ENCODE measurements at places on chromosomes 16 and 17.

DNA sequence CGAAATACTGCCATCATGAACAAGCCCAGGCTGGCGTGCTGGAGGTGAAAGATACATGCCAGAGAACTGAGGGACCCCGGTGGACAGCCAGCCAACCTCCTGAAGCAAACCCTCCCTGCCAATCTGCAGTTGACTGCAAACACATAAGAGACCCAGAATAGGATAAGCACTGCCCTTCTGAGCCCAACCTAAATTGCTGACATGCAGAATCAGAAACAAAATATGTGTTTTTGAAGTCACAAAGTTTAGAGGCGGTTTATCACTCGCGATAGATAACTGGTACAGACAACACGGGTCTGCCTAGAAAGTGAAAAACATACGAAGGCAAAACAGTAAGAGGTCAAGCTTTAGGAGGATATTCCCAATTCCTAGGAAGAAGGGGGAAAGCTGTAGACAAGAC is 14.6 kb downstream of the TOX3 start:
- no peak for DNase-seq

- no peak for DNase-seq
These were observed 44.5 kb downstream of the ZNRF1 start for GRCh38 chr16:75043175-75043895.

- no peak for DNase-seq
These were observed 1.1 kb downstream of the TCAP start for GRCh38 chr17:39666231-39666600.

DNA sequence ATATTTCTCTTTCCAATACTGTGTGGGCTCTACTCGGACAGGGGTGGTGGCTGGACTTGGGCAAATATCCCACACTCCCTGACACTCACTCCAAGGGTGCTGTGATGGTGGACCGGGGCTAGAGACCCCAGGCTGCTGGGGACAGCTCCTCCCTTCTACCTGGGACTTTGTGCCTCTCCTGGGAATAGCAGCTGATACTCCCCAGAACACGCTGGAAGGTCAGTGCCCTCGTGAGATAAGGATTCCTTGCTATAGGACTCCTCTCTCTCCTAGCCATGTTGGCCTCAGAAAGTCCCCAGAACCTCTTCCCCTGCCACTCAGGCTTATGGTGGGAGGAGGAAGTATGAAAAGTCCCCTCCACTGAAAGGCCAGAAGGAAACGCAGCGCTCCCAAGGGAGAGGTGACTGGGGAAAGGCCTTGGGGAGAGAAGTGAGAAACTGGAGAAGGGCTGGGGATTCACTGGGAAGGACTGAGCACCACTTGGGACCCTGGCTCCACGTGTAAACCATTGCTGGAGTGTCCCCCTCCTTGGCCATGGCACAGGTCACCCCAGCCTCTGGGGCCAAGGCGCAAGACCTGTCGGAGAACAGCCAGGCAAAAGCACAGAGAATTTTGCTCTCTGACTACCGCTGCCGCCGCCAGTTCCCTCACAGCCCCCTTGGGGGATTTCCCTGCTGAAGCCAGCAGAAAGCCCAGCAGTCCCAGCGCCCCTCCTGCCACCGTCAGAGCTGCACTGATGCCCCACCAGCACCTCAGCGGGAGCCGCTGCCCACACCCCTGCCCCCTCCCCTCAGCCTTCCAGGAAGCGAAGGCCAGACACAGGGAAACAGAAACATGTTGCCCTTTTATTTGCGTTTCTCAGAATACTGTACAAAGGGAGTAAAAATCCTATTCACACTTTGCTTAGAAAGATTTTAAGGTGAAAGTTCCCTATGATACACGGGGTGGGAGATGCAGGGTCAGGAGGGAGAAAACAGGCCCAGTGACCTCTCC is 2.1 kb upstream of the GSDMB start:
- DNase-seq = no peak

DNA sequence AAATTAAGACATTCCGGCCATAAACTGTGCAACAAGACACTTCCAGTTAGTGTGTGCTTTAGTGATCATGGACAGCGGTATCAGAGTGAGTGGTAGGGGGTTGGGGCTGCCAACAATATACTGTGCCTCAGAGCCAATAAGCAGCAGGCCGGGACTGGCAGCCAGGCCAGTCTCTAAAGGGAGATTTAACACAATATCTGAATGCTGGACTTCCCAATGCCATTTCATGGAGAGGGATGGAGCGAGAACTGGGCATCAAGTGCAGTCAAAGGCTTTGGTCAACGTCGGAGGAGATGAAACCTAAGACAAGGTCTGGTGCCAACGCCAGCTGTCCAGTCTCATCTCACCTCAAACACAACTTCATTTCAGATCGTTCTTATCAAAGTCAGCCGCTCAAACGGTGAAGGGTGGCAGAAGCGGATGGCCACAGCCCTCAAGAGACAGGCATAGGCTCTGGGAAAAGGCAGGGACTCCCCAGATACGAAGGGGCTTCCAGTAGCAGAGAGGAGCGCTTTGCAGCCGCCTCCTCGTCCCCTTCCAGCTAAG is 935 bp downstream of the USP32 start:
- DNase-seq = peak; percentile 37

DNA sequence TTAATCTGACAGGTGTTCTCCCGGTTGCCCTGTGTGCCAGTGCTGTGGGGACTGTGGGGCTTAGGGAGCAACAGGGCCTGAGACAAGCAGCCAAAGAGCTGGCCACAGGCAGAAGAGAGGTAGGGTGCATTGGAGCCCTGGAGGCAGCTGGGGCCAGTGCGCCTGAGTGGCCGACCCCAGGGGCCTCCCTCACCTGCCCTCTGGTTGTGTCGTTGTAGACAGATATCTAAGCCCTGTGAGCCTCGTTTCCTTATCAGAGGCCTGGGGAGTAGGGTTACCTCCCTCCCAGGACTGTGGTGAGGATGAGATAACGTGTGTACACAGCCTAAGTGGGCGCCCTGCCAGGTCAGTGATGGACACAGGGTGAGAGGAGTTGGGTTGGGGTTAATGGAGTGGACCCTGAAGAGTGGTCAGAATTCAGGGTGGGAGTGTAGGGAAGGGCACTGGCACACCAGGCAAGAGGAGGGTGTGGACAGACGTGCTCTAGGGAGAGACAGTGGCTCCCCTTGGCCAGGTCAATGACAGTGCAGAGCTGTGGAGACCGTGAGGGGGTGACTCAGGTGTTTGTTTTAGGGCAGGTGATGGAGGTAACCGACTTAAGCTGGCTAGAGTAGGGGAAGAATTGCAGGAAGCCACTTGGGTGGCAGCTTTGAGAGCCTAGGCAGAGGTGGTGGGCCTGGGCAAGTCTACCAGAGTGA is 3.4 kb downstream of the NARF start:
- DNase-seq = no peak

DNA sequence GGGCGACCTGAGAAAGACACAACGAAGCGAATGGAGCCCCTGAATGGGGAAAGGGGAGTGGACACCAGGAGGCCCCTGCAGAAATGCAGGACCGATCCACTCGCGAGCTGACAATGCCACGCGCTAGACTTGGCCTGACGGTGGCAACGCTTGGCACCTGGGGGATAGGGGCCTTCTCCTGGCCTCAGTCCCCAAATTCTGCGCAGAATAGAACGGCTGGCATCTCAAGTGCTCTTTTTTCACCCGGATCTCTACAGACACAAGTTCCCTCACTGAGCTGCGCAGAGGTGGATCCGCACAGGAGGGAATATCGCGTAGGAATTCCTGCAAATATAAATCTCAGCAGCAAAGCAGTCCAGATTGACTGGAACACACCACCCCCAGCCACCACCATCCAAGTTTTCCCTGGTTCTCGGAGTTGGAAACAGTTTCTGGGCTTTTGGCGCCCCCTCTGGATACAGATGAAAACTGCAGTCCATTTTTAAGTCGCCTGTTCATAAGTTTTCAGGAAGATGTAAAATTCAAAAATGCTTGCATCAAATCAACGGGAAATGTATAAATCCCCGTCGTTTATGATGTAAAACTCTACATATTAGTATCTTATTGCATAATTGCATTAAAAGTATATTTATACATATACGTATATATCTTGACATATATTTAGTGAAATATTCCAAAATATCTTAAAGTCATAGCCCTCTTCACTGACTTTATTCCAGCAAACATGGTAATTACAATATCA is 2.3 kb upstream of the SOX9 start:
- DNase-seq = peak; percentile 69

DNA sequence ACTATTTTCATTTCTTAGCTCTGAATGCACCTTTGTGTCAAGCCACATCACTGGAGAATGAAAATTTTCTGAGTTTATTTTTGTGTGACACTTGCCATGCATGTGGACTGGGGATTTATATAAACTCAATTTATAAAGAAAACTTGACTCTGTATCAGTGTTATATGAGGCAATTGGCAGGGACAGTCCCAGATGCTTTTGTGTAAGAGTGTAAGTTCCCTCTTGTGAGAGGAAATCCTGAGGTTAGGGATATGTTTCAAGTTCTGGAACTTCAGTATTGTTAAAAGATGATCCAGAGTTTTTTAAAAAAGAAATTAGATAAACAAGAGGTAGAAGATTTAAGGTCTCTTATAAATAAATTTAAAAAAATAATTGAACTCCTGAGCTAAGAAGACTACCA is 10.9 kb upstream of the CCL8 start:
- DNase-seq = no peak

GRCh38 chr16:11313493-11314308 is 31.6 kb upstream of the RMI2 start:
- DNase-seq = no peak

GRCh38 chr17:73591296-73592078 is 52.8 kb downstream of the SDK2 start:
- no peak for DNase-seq

DNA sequence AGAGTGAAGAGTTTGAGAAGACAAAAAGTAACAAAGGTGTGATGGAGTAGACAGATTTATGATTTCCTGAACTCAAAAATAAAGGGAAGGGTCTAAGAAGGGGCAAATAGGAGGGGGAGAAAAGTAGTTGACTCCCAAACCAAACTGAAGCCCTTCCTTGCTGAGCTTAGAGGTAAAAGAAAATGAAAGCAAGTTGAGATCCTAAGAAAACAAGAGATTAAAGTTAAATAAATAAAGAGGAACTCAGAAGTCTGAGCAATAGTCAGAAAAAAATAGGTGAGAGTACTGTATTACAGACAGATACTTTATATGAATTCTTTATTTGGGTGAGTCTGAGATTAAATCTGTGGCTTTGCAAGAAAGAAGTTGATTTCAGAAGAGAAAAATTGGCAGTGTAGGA is 3.3 kb upstream of the PSMD12 start:
- DNase-seq = no peak

GRCh38 chr16:1077877-1078578 is 5.5 kb downstream of the SSTR5 start:
- DNase-seq = no peak

DNA sequence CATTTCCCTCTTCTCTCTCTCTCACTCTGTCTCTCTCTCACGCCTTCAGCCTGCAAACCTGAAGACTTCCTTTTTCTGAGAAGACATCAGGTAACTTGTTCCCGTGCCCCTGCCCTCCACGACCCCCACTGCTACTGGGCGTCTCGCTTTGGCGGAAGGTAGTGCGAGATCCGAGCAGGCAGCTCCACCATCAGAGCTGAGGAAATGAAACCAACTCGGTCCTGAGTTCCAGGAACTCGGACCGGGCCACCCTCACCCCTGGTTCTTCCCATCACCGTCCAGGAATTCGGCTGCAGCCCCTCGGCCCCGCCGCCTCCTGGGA is 585 bp downstream of the MLKL start:
- no peak for DNase-seq

DNA sequence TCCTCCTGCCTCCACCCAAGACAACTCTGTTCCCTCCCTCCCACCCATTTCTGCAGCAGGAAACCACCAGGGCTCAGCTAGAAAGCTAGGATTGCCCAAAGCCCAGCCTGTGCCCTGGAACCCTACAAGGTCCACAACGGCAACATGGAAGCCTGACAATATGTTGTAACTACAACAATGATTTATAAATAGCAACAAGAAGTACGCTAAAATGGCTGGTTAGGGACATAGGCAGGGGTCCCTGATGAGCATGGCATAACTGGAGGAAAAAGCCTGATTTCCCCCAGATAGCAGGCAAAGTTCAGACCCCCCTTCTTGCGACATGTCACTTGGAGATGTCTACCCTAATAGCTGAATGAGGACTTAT is 6.6 kb downstream of the ST3GAL2 start:
- no peak for DNase-seq

DNA sequence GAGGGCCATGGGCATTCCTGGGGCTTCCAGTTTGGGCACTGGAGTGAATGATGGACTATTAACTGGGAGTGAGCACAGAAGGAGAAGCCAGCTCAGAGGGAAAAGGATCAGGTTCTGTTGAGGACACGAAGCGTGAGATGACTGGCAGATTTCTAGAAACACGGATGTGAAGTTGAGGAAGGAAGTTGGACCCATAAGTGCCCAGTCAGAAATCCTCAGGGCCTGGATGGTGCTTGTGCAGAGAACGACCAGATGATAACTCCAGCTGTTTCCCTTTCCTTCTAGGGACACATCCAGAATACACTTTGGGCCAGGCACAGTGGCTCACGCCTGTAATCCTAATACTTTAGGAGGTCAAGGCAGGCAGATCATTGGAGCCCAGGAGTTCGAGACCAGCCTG is 23.3 kb upstream of the ANKRD40CL start:
- DNase-seq = no peak

GRCh38 chr17:75654176-75654575 is 12.8 kb downstream of the RECQL5 start:
- no peak for DNase-seq

DNA sequence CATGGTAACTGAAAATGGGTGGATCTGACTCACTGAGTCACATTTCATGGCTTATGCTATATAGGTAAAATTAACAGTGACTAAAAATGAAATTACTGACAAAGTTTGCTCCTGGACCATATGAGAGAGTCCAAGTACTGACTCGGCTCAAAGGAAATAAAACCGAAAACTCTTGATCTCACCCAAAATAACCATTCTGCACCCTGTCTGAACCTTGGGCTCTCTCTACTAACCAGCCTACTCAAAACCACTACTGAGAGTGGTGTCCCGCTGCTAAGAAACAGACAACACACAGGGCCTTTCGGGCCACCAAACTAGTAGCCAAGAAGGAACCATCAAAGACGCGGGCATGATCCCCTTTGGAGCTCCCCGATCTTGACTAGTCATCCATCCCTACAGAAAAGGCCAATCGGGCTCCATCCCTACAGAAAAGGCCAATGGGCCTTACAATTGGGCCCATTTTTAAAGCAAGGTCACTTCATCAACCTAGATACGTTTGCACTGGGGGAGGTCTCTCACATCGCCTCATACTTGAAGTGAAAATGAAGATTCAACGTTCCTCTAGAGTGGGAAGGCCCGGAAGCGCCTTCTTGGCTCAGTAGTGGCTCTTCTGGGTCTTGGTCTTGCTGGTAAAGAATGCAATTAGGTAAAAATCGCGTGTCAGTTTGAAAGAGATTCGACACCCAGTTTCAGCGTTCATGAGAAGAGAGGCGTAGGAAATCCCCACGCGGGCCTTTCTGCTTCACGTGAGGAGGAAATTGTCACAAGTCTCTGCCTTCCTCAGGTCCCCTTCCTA is 720 bp upstream of the ZPBP2 start:
- DNase-seq = no peak

GRCh38 chr17:80952291-80952690 is 39.4 kb upstream of the CHMP6 start:
- DNase-seq = no peak

DNA sequence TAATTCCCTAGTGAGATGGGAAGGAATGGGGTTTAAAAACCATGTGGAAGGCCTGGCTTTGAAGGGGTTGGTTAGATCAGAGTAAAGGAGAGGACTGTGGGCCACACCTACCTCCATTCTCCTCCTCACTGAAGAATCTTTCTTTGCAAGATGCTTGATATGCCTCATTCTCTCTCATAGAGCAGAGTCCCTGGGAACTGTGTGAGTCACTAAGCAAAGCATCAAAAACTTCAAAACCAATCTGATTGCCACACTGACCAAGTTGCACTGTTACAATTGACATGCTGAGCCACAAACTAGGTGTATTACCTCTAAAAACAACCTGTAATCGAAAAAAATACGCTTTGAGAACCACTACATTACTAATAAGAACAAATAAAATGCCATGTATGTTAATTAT is 2.0 kb downstream of the TUBD1 start:
- no peak for DNase-seq
